ENCODE measurements at places on chromosomes 1 and 21. TPM values are rescaled to one million over a fixed set of nuclear protein-coding genes. Genes with fewer than 3 reads are reported as not detected.

NOS1AP gene
- total RNA-seq: not detected

OLFM3 gene
- total RNA-seq: not detected

ROR1 gene
- total RNA-seq: 0.05 TPM

S100A1 gene
- total RNA-seq: not detected

SLC35E2B gene
- total RNA-seq: 65.2 TPM

PTGER3 gene
- 10.0 TPM for total RNA-seq

PLA2G2F gene
- not detected for total RNA-seq

DCDC2B gene
- not detected for total RNA-seq

HMCN1 gene
- total RNA-seq: 0.10 TPM

GNG4 gene
- 3.7 TPM for total RNA-seq

HOOK1 gene
- 2.9 TPM for total RNA-seq

C1orf167 gene
- not detected for total RNA-seq

CELSR2 gene
- total RNA-seq: 4.2 TPM

INSRR gene
- 0.63 TPM for total RNA-seq

NBPF4 gene
- 0.51 TPM for total RNA-seq

TNFAIP8L2 gene
- total RNA-seq: 37.2 TPM

PLPP3 gene
- total RNA-seq: not detected

JAM2 gene
- 0.49 TPM for total RNA-seq

ZNF648 gene
- total RNA-seq: not detected

C1orf115 gene
- 0.32 TPM for total RNA-seq

CRYAA gene
- not detected for total RNA-seq

AVPR1B gene
- total RNA-seq: not detected

GTF2B gene
- 44.7 TPM for total RNA-seq

OXCT2 gene
- 0.22 TPM for total RNA-seq

HAO2 gene
- total RNA-seq: not detected

ACTA1 gene
- 0.15 TPM for total RNA-seq

SLFNL1 gene
- total RNA-seq: 0.20 TPM

NBPF12 gene
- total RNA-seq: 22.8 TPM

LCE1B gene
- not detected for total RNA-seq

TTC34 gene
- total RNA-seq: 2.3 TPM

DTL gene
- 54.4 TPM for total RNA-seq

BATF3 gene
- 75.3 TPM for total RNA-seq

ABCB10 gene
- 31.2 TPM for total RNA-seq

AKNAD1 gene
- total RNA-seq: not detected

SEC16B gene
- total RNA-seq: not detected

C1orf94 gene
- not detected for total RNA-seq

RYR2 gene
- not detected for total RNA-seq

TMPRSS3 gene
- 5.8 TPM for total RNA-seq

RALGPS2 gene
- total RNA-seq: 1.8 TPM

PADI2 gene
- not detected for total RNA-seq

KIF26B gene
- not detected for total RNA-seq

FMO4 gene
- total RNA-seq: 0.85 TPM

ZSCAN20 gene
- total RNA-seq: 2.1 TPM

RAVER2 gene
- 0.34 TPM for total RNA-seq

LCE1C gene
- total RNA-seq: not detected

RHOU gene
- 8.8 TPM for total RNA-seq

GJA9 gene
- not detected for total RNA-seq

OR2L8 gene
- not detected for total RNA-seq

Data from T-helper 1 cell treated with Interleukin-12 subunit alpha and Interleukin-12 subunit beta and Interleukin-4 antibody, amounts not matched to agents 30 ng/mL and 1 ng/mL, for 36 hours (primary cell).